ENCODE measurements at places on chromosomes 4 and X. TPM values are rescaled to one million over a fixed set of nuclear protein-coding genes. Genes with fewer than 3 reads are reported as not detected.

Gene LSM6
- total RNA-seq: 14.1 TPM

- DNase-seq: no peak
Measured at GRCh38 chr4:52932591-52933470, 70.7 kb downstream of the RASL11B start.

- DNase-seq: no peak
Measured at GRCh38 chrX:107659768-107660167, 31.5 kb downstream of the PRPS1 start.

DNA sequence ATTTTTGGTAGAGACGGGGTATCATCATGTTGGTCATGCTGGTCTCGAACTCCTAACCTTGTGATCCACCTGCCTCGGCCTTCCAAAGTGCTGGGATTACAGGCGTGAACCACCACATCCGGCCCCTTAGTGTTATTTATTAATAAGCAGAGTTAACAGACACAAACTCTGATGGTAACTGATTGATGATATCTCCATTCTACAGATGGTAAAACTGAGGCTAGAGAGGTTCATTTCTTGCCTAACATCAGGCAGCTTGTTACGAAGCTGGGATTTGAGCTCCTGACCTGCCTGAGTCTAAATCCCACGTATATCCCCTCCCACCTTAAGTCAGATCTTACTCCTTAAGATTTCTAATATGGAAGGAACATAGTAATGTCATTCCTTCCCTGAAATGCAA, 36.9 kb downstream of the TBC1D14 start:
- no peak for DNase-seq

- DNase-seq: no peak
Measured at GRCh38 chr4:84362896-84363655, 136.0 kb downstream of the NKX6-1 start.

- DNase-seq: no peak
Measured at GRCh38 chr4:10051517-10052135, 30.3 kb upstream of the SLC2A9 start.

DNA sequence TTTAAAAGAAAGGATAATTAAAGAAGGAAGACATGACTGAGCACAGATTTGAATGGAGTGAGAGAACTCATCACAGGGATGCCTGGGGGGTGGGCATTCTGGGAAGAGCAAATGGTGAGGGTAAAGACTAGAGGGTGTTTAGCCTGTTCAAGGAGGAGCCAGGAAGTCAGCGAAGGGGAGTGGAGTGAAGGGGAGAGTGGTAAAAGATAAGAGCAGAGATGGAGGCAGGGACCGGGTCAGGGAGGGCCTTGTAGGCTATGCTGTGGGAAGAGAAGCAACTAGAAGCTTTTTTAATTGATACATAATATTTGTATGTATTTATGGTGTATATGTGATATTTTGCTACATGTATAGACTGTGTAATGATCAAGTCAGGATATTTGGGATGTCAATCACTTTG, 2.2 kb upstream of the VGLL1 start:
- no peak for DNase-seq

DNA sequence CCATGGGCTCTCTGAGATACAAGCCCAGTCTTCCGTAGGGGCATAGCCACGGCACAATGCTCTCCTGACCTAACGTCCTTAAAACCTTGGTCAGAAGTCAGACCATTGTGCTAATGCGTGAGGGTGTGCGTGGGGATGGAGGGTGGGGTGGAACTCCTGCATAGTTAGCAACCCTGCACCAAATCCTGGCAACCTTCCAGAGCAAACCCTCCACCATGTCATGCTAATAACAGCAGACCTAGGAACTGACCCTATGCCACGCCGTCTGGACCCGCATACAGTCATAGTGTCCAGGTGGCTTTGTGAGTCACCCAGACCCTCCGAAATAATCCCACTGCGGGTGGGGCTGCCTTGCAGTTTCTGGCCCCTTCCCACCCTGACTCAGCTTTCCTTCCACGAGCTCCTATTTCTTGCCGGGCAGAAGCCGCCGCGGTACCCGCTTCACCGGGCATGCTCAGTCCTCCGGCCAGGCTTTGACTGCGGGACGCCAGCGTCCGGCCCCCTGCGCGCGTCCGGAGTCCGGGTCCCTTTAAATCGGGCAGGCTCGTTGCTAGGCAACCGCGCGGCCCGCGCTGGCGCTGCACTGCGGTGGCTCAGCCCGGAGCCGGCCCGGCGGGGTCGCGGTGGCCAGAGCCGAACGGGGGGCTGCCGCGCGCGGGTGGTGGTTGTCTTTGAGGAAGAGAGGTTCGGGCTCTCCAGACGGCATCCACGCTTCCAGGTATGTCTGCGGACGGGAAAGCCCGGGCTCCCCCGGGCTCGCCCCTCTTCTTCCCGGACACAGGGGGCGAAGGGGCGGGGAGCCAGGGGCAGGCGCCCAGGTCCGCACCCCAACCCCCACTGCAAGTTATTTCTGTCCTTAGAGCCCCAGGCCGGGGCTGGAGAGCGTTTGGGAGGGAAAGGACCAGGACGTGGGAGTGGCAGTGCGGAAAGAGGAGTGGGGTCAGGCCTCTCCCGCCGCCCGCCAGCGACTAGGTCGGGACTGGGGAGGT, at the start of gene CCDC160:
Gene CCDC160, plus strand, starts transcription at position 557 of the 989 bp plus-strand sequence. CDS start 7,619 bp downstream, outside the sequence.
- peak; percentile 91 for DNase-seq

DNA sequence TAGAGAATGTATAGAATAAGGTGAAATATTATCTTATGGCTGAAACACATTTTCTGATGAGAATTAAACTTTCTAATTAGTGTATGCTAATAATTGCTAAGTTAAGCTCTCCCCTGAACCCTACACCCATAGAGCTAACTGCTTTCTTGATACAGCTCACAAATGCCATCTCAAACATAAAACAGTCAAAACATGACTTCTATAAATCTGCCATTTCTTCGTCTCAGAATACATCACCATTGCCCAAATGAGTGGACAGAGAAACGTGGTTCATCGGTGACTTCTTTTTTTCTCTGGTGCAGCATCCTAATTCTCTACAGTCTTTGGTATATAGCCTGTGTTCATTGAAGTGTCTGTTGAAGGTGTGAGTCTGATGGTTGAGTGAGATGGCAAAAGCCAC, 554.6 kb downstream of the NLGN4X start:
- DNase-seq: no peak

DNA sequence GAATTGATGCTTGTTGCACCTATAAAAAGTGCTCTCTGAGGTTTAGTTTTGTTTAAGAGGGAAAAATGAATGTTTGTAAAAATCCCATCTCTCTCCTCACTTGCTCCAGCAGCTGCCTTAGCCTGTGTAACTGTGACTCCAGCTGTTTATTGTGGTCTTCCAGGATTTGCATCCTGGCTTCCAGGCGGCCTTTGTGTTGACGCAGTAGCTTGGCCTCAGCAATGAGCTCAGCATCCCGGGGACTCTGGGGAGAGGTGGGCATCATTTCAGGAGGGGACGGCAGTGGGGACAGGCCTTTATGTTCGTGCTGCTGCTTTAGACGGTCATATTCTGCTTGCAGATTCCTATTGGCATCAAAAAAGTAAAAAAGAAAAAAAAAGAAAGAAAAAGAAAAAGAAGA, 75.3 kb upstream of the FTHL17 start:
- no peak for DNase-seq

Gene FGFR3
- total RNA-seq: 4.3 TPM

DNA sequence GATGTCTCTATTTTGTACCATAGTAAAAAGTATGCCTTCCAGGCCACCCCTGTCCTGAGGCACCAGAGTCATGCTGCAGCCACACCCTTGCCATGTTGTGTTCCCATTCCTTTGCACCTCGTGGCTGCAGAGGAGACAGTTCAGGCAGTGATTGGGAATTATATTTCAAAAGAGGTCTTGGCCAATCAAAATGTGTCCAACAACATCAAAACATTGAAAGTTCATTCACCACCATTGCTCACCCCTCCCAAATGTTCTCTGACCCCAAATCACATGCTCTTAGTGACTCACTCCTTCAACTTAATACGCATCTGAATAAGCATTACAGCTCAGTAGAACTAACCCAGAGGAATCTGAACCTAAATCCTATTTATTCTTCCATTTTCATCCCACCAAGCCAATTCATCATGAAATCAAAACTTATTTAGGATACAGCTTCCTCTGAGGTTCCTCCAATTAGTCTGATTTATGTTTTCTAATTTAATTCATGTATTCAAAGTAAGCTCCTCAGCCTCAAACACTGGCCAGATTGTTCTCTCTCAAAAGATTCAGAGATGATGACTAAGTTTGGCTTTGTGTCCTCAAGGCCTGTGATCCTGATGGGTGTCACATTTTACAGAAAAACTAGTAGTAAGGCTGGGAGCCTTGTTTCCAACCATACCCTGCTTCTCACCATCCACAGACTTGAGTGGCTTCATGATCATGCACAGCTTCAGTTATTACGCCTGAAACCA, 323.2 kb upstream of the INTU start:
- DNase-seq: no peak

Gene GSX2
- not detected for total RNA-seq

Gene PCDH7
- total RNA-seq: 72.3 TPM

DNA sequence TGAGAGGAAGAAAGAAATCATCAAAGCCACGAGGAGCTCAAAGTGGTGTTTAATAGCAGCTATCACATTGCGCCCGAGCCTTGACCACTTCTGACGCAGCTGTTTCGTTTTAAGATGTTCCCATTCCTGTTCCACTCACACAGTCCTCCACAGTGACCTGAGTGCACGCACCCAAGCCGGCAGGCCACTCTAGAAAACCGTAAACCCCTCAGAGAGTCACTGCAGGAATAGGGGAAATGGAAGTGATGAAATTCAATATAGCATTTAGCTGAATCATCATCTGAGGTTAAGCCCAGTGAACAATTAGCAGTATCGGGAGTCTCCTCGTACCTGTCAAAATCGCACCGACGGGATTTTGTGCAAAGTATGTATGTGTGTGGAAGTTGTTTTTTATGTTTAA, 17.9 kb upstream of the HAND2 start:
- no peak for DNase-seq

DNA sequence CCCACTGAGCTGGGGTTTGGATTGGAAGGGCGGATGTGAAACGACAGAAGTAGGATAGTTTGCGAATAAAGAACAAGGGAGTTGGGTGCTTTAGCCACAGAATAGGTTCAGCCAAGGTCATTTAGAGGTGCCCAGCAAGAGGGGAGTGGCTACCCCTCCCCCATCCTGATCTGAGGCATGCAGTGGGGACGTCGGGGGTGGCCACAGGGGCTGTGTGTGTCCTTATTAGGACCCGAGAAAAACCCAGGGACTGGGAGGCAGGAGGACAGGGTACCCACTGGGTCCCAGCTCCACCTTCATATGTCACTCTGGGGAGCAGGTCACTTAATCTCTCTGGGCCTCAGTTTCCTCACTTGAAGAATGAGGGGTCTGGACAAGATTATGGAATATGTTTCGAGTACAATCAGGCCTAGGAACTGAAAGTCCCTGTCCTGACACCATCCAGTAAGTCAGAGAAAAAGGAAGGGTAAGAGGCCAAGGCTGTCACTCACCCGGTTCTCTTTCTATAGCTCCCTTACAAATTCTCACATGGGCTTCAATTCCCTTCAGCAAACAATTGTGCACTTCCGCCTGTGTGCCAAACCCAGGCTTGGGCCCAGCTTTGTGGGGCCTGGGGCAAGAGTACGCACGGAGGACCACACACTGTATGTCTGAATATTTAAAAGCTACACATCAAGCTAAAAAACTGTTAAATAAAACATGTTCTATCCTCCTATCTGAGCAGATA, 4.2 kb upstream of the NYX start:
- no peak for DNase-seq

- no peak for DNase-seq
Measured at GRCh38 chrX:17464194-17464593, 89.2 kb downstream of the NHS start.

Gene COX7B2
- total RNA-seq: not detected

DNA sequence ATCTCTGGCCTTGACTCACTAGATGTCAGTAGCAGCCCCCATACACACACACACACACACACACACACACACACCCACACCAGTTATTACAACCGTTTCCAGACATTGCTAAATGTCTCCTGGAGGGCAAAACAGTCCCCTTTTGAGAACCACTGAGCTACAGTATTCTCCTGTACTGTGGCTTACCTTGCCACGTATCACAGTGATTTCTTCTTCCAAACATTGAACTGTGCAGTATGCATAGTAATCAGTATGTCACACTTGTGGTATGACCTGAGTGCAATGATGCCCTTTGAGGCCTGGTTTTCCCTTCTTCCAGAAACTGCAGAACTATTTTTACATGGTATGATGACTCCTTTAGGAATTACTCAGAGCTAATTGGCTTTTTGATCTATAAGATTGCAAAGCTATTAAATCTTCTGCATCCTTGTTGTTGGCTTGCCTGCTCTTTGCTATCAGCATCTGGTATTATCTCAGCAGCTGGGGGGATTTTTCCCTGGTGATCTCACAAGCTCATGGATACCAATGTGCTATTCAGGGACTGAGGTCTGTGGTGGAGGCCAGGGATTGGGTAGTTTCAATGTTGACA, 3.6 kb upstream of the THOC2 start:
- no peak for DNase-seq

- DNase-seq: no peak
Measured at GRCh38 chr4:123346951-123347350, 49.6 kb upstream of the SPRY1 start.

Gene NAP1L5
- total RNA-seq: 5.8 TPM

Gene TLR10
- not detected for total RNA-seq

- no peak for DNase-seq
Measured at GRCh38 chrX:97168646-97169045, 284.9 kb downstream of the RPA4 start.

DNA sequence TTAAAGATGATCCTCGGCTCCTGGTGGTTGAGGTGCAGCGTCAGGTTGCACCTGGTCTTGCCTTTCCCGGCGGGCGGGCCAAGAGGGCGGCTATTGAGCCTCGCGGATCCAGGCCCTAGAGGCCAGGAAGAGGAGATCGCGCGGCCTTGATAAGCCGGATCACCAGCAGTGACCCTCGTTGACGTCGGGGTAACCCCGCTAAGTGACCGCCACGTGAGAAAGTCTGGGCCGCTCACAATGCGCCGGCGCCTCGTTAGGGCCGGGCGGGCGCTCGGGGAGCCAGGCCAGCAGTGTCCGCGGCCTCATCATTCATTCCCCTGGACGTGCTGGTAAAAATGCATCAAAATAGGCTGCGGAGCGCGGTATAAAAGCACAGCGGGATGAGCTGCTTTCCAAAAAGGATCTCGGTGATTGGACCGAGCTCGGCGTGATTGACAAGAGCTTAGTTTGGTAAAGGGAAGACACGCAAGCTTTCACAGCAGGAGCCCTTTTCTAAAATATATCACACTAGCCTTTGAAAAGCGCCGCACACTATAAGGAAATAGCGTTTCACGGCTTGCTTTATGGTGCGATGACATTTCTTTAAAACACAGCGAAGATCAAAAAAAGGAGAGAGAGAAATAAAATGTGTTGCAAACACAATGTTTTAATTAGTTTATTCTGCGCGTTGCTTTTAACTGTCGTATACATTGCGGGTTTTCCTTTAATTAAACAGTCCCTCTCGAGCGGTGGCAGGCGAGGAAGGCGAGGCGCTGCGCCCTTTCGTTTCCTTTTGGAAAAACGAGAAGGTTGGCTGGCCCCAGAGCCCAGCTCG, 15.9 kb upstream of the ZIC3 start:
- DNase-seq: no peak

GRCh38 chr4:951186-951585, 18.9 kb downstream of the TMEM175 start:
- peak; percentile 55 for DNase-seq
